IPS DF 19.7 (cell line): ENCODE measurements at places on chromosomes 2 and 18.

- no peak for DNase-seq
Measured at GRCh38 chr2:204585930-204586329, 40.7 kb downstream of the PARD3B start.

GRCh38 chr2:189221811-189222467, 42.4 kb upstream of the COL5A2 start:
- DNase-seq: no peak

DNA sequence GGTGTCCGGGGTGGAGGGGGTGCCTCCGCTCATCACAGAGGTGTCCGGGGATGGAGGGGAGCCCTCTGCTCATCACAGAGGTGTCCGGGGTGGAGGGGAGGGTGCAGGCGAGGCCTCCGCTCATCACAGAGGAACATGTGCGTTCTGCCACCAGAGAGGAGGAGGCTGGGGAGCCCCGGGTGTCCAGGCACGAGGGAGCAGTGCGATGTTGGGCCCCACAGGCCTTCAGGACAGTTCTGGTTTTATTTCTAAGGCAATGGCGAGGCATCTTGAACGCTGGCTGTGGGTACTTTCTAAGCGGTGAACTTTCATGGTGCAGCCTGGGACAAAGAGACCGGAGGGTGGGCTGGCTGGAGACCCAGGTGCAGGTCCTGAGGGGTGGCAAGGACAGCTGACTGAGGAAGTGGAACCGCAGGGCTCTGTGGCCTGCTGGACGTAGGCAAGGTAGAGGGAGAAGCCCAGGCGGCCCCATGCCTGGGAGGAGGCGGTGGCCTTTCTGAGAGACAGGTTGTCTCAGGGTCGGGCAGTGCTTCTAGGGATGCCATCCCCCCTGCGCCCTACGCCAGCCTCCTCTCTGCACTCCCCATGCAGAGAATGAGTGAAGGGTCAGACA, 196.6 kb upstream of the SALL3 start:
- no peak for DNase-seq

- no peak for DNase-seq
Measured at GRCh38 chr2:17901246-17901645, 22.8 kb downstream of the KCNS3 start.

GRCh38 chr2:82986899-82987298, 1472.2 kb downstream of the SUCLG1 start:
- no peak for DNase-seq

DNA sequence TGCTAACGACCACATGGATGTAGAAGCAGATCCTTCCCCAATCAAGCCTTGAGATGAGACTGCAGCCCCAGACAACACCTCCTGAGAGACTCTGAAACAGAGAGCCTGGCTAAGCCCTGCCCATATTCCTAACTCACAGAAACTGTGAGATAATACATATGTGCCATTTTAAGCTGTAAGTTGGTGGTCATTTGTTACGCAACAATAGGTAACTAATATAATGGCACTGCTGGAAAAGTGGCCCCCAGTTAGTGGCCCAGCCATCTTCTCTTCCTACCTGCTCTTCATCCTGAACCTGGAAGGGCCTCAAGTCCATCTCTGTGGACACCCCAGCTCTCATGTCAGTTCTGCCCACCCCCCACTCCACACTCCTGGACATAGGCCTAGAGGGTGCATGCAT, 144.0 kb downstream of the TMEM17 start:
- no peak for DNase-seq

DNA sequence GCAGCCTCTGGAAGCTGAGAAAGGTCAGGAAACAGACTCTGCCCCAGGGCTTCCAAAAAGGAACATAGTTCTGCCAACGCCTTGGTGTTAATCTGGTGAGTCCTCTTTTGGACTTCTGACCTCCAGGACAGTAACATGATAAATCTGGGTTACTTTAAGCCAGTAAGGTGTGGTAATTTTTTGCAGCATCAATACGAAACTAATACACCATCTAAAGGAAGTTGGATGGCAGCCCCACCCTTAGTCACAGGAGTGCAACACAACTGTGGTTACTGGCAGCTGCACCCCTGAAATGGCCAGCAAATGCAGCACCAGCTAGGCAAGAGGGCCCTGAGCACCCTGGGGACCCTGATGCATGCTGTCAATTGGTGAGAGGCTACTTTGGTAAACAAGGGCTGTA, 25.8 kb downstream of the CREG2 start:
- DNase-seq: no peak

- no peak for DNase-seq
Measured at GRCh38 chr2:14804902-14805301, 172.4 kb downstream of the LRATD1 start.
